ENCODE measurements at places on chromosomes 13 and 19. TPM values are rescaled to one million over a fixed set of nuclear protein-coding genes. Genes with fewer than 3 reads are reported as not detected.

The NLRP5 gene
- not detected for total RNA-seq

The ZNF418 gene
- 3.2 TPM for total RNA-seq

The DDA1 gene
- 12.0 TPM for total RNA-seq

The AMER2 gene
- not detected for total RNA-seq

The NECTIN2 gene
- total RNA-seq, result 72.9 TPM

- DNase-seq, result no peak
Measured at GRCh38 chr13:35714121-35714520, 237.6 kb upstream of the MAB21L1 start.

DNA sequence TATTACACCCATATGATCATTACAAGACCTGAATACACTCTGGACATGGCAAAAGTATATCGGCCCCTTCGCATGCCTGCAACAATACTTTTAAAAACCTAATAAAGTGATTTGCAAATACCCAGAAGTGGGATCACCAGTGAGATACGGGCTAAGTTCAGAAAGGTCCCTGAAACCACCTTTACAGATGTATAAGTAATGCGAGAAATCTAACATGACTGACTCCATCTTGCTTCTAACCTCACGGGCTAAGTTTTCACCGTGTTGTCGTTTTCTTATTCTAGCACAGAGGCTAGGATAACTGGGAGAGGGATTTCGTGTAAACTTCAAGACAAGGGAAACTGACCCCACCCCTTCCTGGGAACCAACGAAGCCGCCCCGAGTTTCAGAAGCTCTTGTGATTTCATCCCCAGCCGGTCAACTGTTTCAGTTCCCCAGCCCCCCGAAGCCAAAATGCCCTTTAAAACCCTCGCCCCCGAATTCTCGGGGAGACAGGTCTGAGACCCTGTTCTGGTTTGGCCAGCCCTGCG, 703 bp downstream of the NEK3 start:
- DNase-seq, result no peak

DNA sequence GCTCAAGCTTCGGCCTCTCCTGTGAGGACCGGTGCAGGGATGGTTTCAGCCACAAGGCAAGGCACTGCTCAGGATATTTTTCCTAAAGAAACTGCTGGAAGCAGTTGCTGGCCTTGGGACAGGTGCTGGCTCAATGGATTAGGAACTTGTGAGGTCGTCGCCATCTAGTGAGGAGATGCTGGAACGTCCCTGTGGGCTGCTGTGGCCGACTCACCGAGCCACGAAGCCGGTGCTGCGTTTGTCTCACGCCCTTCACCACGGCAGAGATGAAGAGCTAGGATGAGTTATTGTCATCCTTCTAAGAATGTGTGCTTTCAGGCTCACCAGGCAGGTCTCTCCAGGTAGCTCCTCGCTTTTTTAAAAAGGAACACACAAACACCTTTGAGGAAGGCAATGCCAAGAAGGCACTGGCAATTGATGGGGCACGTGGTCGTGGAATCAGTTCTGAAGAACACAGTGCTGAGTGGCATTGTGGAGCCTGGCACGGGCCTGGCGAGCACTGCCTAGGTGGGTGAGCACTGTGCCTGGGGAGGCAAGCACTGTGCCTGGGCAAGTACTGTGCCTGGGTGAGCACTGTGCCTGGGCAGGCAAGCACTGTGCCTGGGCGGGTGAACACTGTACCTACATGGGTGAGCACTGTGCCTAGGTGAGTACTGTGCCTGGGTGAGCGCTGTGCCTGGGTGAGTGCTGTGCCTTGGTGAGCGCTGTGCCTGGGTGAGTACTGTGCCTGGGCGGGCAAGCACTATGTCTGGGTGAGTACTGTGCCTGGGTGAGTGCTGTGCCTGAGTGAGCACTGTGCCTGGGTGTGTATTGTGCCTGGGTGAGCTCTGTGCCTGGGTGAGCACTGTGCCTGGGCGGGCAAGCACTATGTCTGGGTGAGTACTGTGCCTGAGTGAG, 140.4 kb downstream of the TEX29 start:
- DNase-seq, result peak; percentile 81

- no peak for DNase-seq
Measured at GRCh38 chr19:2616741-2617392, 85.6 kb downstream of the GNG7 start.

GRCh38 chr13:42859760-42860159, 78.4 kb downstream of the FAM216B start:
- no peak for DNase-seq

GRCh38 chr19:35002037-35002535, 2.0 kb downstream of the GRAMD1A start:
- no peak for DNase-seq

DNA sequence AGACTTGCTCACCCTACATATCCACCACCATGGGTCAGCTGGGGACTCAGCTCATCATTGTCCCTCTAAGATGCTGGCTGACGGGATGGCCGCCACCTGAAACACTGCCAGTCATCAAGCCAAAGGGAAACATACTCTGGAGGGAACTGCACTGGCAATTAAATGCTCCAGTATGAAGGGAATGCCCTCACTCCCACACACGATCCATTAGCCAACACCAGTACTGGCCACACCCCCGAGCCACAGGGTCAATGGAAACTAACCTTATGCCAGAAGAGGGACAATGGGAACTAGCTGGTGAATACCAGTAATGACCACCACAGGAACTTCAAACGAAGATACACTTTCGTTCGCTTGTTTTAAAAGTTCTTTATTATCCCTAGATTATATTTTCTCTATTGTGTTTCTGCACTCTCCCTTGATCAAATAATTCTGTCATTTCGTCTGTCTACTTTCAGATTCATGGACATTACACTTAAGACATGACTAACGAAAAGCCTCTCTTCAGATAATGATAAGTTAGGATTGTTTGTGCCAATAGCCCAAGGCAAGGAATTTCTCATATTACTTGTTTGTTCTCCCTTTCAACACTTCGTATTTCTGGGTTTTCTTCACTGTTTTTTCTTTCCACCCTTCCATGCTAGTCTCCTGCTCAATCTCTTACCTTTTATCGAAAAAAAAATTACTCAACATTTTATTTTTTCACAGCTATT, 1.7 kb upstream of the ZNF507 start:
- no peak for DNase-seq

GRCh38 chr19:577439-578392, 5.3 kb downstream of the BSG start:
- DNase-seq, result no peak

DNA sequence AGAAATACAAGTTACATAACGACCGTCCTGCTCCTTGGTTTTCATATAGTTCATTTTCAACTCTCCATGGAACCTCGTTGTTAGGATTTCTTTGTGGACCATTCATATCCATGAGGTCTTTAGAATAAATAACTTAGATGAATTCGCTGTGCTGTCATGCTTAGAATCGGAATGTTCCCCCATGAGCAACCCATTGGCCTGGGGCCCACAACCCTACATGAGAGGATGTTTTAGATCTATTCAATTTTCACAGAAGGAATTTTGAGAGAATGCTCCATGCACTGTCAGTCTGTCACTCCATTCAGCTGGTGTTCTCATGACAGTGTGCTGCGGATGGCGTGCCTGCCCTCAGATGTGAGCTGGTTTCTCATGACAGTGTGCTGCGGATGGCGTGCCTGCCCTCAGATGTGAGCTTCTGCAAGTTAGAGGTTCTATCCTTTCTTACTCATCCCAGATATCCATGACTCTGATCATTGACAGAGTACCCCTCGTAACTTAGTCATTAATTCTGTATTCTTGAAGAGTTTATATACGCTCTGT, 1193.1 kb downstream of the EFNB2 start:
- no peak for DNase-seq

DNA sequence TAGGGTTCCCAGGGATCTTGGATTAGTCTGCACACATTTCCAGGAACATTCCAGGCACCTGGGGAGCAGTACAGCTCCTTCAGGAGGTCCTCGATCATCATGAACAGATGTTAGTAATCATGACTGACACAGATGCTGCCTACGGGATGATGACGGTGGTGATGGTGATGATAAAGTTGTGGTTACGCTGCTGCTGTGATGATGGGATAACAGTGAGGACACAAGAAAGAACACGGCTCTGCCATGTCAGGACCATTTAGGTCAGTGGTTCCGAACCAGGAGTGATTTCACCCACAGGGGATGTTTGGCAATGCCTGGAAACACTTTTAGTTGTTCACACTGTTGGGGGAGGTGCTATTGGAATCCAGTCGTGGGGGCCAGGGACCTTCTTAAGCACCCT, 1193.0 kb downstream of the UQCRFS1 start:
- DNase-seq, result peak; percentile 64

GRCh38 chr13:52136763-52137162, 7.9 kb upstream of the NEK5 start:
- DNase-seq, result no peak

DNA sequence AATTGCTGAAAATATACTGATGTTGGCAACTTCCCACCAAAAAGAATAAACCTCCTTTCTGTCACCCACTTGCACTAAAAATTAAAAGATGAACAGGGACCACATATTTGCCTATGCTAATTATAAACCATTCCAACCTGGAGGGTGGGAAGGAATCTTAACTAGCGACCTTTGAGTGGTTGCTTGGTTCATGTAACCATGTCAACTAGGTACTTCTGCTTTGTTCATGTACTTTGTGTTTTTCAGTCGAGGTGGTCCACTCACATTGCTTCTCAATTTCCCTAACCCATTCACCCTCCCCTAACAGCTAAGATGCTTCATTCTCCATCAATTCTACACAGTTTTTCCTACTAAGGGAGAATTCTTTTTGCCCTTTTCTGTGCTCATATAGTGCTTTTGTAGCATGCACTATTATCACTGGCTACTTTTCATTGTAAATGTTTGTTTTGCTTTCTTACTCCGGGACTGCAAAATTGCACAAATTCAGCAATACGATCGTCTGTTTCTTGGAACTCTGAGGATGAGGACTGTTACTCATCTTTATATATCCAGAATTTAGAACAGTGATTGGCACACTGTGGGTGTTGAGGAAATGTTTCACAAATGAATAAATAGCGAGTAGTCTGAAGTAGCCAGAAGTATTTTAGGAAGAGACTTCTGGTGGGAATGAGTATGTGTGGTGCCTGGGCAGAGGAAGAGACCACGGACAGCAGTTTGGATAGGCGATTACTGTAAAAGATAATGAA, 187.5 kb downstream of the GPC6 start:
- no peak for DNase-seq

- no peak for DNase-seq
Measured at GRCh38 chr13:35349673-35350278, 126.7 kb downstream of the MAB21L1 start.

DNA sequence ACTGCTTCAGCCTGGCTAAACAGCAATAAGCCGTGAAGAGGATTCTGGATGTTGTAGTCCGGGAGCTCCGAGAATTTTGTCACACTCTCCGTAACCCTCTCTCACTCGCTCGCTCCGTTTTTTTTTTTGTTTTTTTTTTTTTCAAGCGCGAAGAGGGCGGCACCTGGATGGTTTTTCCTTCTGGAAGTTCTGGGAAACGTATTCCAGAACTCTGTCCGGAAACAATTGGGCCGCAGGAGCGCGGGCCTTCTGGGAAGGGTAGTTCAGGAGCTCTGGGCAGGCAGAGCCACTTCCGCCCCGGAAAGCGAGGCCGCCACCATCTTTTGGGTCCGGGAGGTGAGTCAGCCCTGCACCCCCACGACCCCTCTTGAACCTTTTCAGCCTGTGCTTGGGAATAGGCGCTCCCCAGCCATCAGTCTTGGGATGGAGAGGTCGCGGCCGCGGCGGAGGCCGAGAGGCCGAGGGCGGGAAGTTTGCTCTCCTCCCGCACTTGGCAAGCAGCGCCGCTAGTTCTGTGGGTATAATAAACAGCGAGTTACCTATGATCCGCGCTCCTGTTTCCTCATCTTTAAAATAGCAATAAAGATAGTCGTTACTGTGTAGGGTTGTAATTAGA, at the start of gene ZNF227:
ZNF227 (plus strand) TSS at position 283 of the 616 bp plus-strand sequence. CDS start 5,261 bp downstream, outside the sequence.
- DNase-seq, result no peak
